H9 (cell line): ENCODE measurements at places on chromosomes 2 and 18. TPM values are rescaled to one million over a fixed set of nuclear protein-coding genes. Genes with fewer than 3 reads are reported as not detected.
A peak's percentile ranks its signal among the peaks of the same experiment; 100 is the strongest.

Gene SH3BP4
- 88.5 and 93.8 TPM in 2 replicates for total RNA-seq

Gene AMMECR1L
- total RNA-seq: 20.0 and 20.3 TPM in 2 replicates

Gene SNED1
- total RNA-seq: 1.8 and 2.5 TPM in 2 replicates

Gene MLPH
- total RNA-seq: 3.4 TPM in 2 replicates

Gene FOXI3
- total RNA-seq: 18.3 and 19.2 TPM in 2 replicates

Gene CCDC148
- 1.1 and 1.5 TPM in 2 replicates for total RNA-seq

DNA sequence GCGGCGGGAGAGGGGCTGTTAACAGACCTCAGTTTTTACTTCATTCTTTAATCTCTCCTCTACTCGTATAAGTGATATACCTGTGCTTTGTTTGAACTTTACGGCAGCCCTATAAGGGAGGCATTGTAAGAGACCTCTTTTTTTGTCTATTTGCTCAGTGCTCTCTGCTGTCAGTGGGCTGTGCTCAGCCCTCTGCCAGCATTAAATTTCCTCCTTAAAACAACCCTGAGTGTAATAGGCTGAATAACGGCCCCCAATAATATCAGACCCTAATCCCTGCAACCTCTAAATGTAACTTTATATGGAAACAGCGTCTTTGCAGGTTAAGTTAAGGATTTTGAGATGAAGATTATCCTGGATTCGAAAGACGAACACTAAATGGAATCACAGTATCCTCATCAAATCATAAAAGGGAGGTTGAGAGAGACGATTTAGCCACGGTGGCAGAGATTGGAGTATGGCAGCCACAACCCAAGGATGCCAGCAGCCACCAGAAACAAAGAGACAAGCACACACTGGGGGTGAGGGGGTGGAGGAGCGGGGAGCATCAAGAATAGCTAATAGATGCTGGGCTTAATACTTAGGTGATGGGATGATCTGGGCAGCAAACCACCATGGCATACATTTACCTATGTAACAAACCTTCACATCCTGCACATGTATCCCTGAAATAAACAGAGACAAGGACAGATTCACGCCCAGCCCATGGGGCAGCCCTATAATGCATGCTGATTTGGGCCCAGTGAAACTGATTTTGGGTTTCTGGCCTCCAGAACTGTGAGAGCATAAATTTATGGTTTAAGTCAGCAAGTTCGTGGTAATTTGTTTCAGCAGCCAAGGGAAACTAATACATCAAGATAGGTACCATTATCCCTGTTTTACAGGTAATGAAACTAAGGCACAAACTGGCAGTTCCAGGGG lies 894 bp upstream of the FARSB start:
- H3K27me3 ChIP-seq: no peaks in the 10 kb centered on the region
- DNase-seq: no peak
- no peaks in the 10 kb centered on the region; the same call in 1 of the 2 replicates for H3K4me1 ChIP-seq
- H3K27ac ChIP-seq: no peak overlapping the region
- H3K36me3 ChIP-seq: no peaks in the 10 kb centered on the region; the same call in 1 of the 2 replicates

DNA sequence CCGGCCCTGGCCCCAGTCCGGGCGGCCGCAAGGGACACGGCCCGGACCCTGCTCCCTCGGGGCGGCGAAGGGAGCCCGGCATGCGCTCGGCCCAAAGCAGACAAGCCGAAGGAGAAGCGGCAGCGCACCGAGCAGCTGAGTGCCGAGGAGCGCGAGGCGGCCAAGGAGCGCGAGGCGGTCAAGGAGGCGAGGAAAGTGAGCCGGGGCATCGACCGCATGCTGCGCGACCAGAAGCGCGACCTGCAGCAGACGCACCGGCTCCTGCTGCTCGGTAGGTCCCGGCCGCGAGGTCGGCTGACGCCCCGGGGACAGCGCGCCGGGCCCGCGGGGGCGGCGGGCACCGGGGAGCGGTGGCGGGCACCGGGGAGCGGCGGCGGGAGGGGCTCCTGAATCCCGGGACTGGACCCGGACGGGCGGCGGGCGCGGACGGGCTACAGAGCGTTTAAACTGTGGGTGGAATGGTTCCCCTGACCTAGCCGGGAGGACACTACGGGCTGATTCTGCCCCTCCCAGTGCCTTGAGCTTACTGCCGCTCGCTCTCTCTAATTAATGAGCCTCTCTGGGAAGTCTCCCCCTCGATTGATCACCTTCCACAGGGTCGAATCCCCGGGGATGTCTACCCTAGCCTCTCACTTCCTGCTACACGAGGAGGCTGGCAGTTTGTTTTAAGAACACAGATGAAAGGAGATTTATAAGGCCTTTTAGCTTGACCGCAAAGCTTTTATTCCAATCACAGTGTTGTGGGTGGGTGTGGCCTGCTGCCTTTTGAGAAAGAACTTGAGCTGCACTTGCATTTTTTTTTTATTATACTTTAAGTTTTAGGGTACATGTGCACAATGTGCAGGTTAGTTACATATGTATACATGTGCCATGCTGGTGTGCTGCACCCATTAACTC lies 853 bp downstream of the GNAL start:
- no peaks in the 10 kb centered on the region for H3K4me1 ChIP-seq
- no peaks in the 10 kb centered on the region for H3K36me3 ChIP-seq
- no peaks in the 10 kb centered on the region; the same call in 1 of the 2 replicates for H3K27me3 ChIP-seq
- peak; percentile 71 for DNase-seq
- peak overlapping the region; percentile 76 for H3K4me3 ChIP-seq
- no peak overlapping the region for H3K27ac ChIP-seq

GRCh38 chr2:88176352-88176984 lies 6.3 kb downstream of the THNSL2 start:
- H3K4me3 ChIP-seq: no peak overlapping the region
- no peaks in the 10 kb centered on the region; the same call in 1 of the 2 replicates for H3K4me1 ChIP-seq
- H3K27ac ChIP-seq: no peak overlapping the region

DNA sequence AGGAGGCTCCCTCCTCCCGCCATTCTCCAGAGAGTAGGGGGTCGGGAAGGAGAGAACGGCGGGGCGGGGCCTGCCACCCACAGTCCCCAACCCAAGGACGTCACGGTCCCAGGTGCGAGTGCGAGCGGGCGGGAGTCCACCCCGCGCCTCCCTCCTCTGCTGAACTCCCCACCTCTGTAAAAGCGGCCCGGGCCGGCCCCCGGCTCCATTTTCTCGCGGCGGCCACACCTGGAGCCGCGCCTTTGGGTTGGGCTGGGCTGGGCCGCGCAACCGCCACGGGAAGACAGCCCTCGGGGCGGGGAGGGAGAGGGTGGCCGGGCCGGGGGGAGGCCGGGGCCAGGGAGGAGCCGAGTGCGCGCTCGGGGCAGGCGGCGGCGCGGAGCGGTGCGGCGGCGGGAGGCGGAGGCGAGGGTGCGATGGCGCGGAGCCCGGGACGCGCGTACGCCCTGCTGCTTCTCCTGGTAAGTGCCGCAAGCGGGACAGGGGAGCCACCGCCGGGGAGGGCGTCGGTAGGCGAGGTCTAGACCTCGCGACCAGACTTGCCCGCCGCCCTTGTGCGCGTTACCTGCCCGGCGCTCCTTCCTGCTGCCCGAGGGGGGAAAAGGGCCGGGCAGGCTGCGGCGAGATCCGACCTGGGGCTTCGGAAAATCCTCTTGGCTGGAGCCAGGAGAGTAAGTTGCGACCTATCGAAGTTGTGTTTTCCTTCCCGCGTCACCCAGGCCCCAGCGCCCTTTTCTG lies at the start of gene DSG2:
Gene DSG2, plus strand, starts transcription at position 342 of the 738 bp plus-strand sequence. Its CDS starts 75 bp downstream, at position 417.
- H3K4me1 ChIP-seq: peaks cover 3% of the 10 kb centered on the region; the same call in 1 of the 2 replicates
- H3K27ac ChIP-seq: peak within 1 kb of the TSS; percentile 67
- H3K27me3 ChIP-seq: no peaks in the 10 kb centered on the region
- H3K36me3 ChIP-seq: no peaks in the 10 kb centered on the region; the same call in 1 of the 2 replicates

DNA sequence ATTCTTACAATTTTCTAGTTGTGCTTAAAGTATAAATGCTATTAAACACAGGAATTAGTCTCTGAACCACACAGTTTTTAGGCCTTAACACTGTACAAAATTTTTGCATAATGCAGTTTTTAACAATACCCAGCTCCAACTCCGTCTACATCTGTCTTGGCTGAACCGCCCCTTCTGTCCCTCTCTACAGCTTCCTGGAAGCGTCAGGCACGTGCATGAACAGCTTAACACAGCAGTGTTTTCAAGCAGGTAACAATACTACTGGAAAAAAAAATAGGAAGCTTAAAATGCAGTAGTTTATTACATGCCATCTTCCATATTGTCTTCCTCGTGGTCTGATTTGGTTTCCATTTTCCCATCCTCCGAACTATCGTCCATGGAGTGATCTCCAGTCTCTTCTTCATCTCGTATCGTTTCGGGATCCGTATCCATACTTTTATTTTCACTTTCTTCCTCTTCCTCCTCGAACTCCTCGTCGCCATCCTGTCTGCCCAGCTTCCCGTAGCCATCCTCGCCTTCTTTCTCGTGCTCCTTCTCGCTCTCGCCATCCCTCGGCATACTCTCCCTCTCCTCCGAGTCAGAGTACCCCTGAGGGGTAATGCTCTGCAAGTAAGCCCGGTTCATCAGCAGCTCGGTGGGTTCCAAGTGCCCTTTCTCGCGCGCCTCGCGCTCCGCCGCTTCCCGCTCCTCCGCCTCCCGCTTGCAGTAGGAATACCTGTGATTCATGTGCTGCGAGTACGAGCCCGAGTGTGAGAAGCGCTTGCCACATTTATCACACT lies 130.6 kb downstream of the ZEB2 start:
- no peak overlapping the region for H3K27ac ChIP-seq
- DNase-seq: peak; percentile 69
- 0 out of 2 replicates have a peak, but pooled peaks cover 2% of the 10 kb centered on the region for H3K4me1 ChIP-seq
- peaks cover 10% of the 10 kb centered on the region; the same call in 1 of the 2 replicates for H3K27me3 ChIP-seq
- no peaks in the 10 kb centered on the region for H3K36me3 ChIP-seq

DNA sequence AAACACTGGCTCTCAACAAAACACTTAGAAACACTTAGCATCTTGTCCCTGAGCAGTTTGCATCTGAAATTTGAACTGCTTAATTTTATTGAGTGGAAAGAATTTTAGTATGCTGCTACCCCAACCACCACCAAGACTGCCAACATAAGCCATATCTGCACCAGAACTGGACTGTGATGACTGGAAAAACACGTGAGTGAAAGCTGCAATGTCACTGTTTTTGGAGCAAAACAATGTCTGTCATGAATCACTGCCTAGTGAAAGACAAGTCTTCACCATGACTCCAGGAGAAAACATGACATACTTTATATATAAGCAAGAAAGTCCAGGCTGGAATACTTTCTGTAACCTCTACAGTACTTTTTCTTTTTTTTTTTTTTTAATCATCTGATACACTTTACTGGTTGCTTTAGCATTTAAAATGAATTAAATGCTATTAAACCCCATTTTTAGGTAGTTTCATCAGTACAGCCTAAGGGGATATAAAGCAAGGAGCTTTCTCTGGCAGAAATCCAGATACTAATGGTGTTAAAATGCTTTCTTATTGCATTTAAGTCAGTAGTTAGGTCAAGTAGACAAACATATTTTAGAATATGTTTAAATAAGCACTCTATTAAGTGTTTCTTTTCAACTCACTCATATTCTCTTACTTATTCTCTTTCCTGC lies 2129.4 kb upstream of the PIK3C3 start:
- H3K36me3 ChIP-seq: no peaks in the 10 kb centered on the region
- DNase-seq: no peak
- H3K4me1 ChIP-seq: no peaks in the 10 kb centered on the region
- H3K27ac ChIP-seq: no peak overlapping the region
- no peak overlapping the region for H3K4me3 ChIP-seq
- H3K27me3 ChIP-seq: no peaks in the 10 kb centered on the region

- no peaks in the 10 kb centered on the region for H3K36me3 ChIP-seq
- no peak for DNase-seq
- peaks cover 54% of the 10 kb centered on the region; the same call in 1 of the 2 replicates for H3K27me3 ChIP-seq
- H3K4me1 ChIP-seq: no peaks in the 10 kb centered on the region; the same call in 1 of the 2 replicates
- H3K27ac ChIP-seq: no peak overlapping the region
These were observed 247.8 kb downstream of the PAX3 start for GRCh38 chr2:222050981-222051380.

GRCh38 chr2:101265893-101266499 lies 13.3 kb downstream of the CNOT11 start:
- no peak overlapping the region for H3K27ac ChIP-seq
- no peaks in the 10 kb centered on the region for H3K27me3 ChIP-seq
- H3K4me3 ChIP-seq: no peak overlapping the region
- H3K4me1 ChIP-seq: no peaks in the 10 kb centered on the region
- H3K36me3 ChIP-seq: peaks cover 79% of the 10 kb centered on the region
- peak; percentile 50 for DNase-seq

DNA sequence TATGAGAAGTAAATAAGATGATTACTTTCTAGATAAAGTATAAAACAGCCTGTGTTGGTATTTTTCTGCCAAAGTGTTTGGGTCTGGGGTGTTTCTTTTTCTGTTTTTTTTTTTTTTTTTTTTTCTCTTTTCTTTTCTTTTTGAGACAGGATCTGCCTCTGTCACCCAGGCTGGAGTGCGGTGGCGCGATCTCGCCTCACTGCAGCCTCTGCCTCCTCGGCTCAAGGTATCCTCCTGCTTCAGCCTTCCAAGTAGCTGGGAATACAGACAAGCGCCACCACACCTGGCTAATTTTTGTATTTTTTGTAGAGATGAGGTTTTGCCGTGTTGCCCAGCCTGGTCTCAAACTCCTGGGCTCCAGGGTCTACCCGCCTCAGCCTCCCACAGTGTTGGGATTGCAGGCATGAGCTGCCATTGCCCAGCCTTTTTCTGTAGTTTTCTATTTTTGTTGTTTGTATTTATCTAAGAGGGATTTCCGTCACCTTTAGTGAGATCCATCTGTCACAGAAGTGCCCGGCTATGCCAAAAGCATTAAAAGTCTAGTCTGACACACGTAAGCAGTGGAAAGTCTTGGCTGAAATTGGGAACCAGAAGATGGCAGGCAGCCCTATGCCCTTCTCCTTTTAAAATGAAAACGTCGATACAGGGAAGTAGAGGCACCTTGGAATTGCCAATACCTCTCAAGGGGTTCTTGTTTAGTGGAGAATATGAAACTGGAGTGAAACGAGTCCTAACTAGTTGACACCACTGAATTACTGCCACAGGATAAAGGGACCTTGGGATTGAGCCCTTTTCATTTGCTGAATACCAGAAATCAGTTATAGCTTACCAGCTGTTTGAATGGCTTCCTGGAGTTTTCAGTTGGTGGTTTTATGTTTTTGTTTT lies 14.0 kb downstream of the UGP2 start:
- H3K27me3 ChIP-seq: no peaks in the 10 kb centered on the region
- H3K4me1 ChIP-seq: peaks cover 29% of the 10 kb centered on the region
- H3K36me3 ChIP-seq: peaks cover 89% of the 10 kb centered on the region
- H3K27ac ChIP-seq: no peak overlapping the region
- no peak overlapping the region for H3K4me3 ChIP-seq

DNA sequence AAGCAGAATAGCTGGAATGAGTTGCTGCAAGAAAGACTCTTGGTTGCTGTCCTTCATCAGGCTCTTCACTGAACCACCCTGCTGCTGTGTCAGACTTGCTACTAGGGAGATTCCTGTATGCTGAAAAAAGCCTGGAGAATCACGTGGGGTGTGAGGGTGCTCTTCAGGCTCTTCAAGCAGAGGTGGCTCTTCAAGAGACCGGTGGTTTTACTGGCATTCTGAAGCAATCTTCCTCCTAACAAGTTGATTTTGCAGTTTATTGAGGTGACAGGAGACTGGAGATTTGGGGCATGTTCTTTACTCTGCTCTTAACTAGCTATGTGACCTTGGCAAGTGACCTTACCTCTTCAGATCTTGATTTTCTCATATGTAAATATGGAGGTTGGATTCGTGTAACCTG lies 14.1 kb downstream of the TMEM178A start:
- DNase-seq: no peak
- no peaks in the 10 kb centered on the region for H3K27me3 ChIP-seq
- no peak overlapping the region for H3K27ac ChIP-seq
- H3K36me3 ChIP-seq: peaks cover 21% of the 10 kb centered on the region
- no peak overlapping the region for H3K4me3 ChIP-seq
- H3K4me1 ChIP-seq: 0 out of 2 replicates have a peak, but pooled peaks cover 5% of the 10 kb centered on the region
